NCI-H460 (cell line): ENCODE measurements at places on chromosomes 1 and 21. TPM values are rescaled to one million over a fixed set of nuclear protein-coding genes. Genes with fewer than 3 reads are reported as not detected.
A peak's percentile ranks its signal among the peaks of the same experiment; 100 is the strongest.

- peak; percentile 21 for DNase-seq
These were observed at the start of gene PRDM2 for GRCh38 chr1:13699936-13700520. Gene PRDM2, plus strand, starts transcription at chr1:13700188. Its CDS starts 15,418 bp downstream, at chr1:13715606.

DNA sequence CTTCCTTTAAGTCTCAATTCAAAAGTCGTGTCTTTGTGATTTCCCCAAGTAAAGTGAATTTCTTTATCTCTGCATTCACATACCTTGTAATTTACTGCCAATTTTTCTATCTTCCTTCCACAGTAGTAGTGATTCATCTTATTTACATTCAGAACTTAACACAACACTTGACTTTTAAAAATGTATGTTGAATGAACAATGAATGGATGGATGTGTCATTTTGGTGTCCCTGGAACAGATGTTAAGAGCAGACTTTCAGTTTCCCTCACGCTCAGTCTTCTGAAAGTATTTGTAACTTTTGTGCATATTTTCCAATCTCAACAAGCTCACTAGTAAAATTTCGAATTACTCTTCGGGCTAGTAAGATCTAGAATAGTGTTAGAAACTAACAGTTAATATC lies 352.0 kb downstream of the HHIPL2 start:
- no peak for DNase-seq

GRCh38 chr21:16437586-16437985 lies 707.8 kb downstream of the USP25 start:
- no peak for DNase-seq

- no peak for DNase-seq
These were observed 26.2 kb upstream of the HHAT start for GRCh38 chr1:210302501-210302900.

DNA sequence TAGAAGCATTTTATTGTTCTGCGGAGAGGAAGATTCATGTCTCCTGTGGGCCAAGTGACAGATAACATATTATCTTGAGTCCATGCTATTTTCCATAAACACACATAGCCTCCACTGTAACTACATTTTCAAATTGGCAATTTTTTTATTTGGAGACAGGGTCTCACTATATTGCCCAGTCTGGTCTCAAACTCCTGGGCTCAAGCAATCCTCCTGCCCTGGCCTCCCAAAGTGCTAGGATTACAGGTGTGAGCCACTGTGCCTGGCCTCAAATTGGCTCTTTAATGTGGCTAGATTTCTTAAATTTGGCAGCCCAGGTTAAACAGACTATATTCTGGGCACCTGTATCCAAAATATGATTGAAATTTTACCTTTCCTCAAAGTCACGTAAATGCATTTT lies 13.8 kb downstream of the NOS1AP start:
- DNase-seq, result no peak

- no peak for DNase-seq
These were observed 986 bp upstream of the RNF186 start for GRCh38 chr1:19815801-19816736.

- no peak for DNase-seq
These were observed 908 bp upstream of the ELK4 start for GRCh38 chr1:205632669-205633169.

DNA sequence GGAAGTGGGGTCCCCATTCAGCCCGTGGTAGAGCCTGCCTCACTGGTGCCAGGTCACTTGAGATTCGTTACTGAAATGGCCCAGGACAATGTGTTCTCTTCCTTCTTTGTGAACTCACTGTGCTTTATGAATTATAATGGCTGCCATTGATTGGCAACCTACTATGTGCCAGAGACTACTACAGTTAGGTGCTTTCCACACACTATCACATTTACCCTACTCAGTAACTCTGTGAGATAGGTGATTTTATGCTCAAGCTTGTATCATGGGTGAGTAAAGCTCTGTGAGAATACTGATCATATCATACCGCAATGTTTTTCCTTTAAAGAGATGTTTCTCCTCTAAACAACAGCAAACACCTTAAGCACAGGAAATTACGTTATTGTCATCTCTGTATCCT lies 225.9 kb downstream of the SMYD3 start:
- DNase-seq, result no peak

- no peak for DNase-seq
These were observed 163.2 kb downstream of the TNR start for GRCh38 chr1:175579956-175580750.

DNA sequence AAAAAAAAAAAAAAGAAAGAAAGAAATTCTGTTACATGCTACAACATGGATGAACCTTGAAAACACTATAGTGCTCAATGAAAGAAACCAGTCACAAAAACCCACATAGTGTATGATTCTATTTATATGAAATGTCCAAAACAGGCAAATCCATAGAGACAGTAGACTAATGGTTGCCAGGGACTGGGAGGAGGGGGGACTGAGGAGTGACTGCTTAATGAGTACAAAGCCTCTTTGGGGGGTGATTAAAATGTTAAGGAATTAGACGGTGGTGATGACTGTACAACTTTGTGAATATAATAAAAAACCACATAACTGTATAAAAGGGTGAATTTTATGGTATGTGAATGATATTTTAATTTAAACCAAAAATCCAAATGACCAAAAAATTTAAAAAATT lies 116.0 kb upstream of the GUCA2B start:
- no peak for DNase-seq

DNA sequence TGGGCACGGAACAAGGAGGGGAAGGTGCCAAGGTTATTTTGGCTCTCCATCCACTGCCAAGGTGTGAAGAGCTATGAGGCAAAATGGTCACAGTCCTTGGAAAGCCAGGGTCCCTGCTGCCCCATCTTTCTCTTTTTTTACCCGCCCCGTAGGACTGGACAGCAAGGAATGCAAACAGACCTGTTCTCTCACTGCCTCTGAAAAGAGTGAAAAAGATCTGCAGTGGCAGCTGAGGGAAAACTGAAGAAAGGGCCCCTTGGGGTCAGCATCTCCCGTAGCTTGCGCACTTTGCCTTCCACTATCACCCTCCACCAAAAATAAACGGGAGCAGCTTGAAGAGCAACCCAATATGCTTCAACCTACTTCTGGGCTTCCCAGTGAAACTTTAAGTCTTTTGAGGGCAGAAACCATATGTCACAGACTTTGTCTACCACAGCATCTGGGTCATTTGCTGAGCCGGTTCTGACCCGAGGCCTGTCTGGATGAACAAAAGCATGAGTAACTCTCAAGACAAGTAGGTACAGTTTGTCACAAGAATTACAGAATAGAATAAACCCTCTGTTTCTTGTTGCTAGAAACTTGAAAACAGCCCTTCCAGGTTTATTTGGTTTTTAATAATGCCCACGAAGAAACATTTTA lies 9.4 kb upstream of the KIF14 start:
- DNase-seq, result no peak

DNA sequence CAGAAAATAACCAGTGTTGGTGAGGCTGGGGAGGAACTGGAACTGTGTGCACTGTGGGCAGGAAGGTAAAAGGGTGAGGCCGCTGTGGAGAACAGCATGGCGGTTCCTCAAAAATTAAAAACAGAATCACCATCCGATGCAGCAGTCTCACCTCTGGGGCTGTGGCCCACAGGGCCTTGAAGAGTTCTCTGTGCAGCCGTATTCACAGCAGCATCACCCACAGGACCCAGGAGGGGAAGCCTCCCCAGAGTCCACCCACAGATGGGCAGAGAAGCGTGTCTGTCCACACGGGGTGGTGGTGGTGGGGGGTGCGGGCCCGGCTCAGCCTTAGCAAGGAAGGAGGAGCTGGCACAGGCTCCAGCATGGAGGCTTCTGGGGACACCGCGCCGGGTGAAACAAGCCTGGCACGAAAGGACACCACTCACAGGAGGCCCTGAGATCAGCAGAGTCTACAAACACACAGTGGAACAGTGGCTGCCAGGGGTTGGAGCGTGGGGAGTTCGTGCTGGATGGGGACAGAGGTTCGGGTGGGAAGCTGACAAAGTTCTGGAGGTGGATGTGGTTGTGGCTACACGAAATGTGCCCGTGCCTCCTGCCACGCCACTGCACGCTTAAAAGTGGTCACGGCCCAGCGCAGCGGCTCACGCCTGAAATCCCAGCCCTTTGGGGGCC lies 11.5 kb downstream of the MORN1 start:
- no peak for DNase-seq

- DNase-seq, result no peak
These were observed 361.9 kb downstream of the TTLL7 start for GRCh38 chr1:83637009-83637408.

DNA sequence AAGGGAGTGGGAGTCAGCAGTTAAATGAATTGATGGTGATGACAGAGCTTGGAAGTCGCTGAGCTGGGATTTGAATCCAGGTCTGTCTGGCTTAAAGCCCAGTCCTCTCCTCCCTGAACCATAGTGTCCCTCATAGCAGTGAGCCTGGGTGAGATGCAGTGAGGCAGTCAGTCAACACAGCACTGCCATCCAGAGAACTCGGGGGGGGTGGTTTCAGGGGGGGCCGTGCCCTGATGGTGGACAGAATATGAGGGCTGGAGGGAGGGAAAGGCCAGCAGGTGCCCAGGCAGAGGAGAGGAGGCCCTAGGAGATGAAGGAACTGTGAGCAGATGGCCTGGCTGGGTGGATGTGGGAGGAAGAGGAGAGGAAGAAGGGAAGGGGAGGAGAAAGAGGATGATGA lies 405.6 kb downstream of the PTPRU start:
- no peak for DNase-seq

- DNase-seq, result peak; percentile 43
These were observed 495 bp upstream of the NTRK1 start for GRCh38 chr1:156860113-156860627.

GRCh38 chr1:228979325-228979699 lies 244.0 kb downstream of the RHOU start:
- no peak for DNase-seq

DNA sequence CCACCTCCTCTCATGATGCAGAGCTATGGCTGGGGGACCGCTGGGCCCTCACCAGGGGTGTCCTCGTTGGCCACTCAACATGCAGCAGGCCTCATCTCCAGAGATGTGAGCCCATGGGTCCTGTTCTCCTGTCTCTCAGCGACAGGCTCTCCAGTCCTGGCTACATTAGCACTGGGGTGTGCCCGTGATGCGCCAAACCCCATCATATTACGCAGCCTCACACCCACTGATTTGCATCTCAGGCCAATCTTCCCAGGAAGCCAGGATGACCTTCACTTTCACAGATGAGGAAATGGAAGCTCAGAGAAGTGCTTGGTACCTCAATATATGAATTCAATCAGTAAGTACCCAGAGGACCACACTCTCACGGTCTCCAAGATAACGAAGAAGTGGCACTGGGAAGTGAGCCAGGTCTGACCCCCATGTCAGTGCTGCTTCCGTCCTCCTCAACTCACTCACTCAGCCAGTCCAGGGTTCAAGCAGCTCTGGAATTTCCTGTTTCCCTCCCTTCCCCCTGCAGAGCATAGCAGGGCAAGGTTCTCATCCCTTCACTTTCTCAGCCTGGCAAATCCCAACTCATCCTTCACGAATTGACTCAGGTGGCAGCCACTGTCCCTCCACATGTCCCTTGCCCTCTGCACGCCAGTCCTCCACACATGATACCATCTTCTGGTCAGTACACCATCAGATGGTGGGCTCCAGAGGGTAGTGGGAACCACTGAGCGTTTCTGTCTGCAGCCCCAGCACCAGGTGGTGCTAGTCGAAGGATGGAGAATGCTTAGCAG lies 28.9 kb upstream of the EVA1B start:
- no peak for DNase-seq

DNA sequence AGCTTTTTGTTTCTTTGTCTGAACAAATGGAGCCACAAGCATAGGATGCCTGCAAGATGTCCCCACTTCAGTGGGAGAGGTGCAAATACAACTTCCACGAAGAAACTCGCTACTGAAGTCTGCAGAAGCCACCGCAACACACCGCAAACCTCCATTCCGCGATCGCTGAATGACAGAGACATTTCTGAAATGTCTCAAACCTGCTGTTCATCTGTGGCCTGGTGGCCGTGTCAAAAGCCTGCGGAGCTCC lies 1.0 kb downstream of the TP53BP2 start:
- peak; percentile 5 for DNase-seq

- DNase-seq, result no peak
These were observed 103.3 kb upstream of the IGSF21 start for GRCh38 chr1:18004278-18004677.

- DNase-seq, result no peak
These were observed 680.6 kb downstream of the TTLL7 start for GRCh38 chr1:83318366-83318765.

DNA sequence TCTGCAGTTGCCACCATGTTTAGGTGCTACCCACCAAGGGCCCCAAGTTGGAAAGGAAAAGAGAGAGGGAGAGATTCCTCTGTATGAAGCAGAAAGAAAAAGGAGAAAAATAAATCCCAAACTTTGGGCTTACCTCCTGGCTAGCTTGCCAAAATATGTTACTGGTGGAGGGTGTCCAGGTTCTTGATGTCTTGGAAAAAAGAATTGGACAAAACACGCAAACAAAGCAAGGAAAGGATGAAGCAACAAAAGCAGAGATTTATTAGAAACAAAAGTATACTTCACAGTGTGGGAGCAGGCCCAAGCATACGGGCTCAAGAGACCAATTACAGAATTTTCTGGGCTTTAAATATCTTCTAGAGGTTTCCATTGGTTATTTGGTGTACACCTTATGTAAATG lies 204.5 kb upstream of the LRRC7 start:
- no peak for DNase-seq

- DNase-seq, result no peak
These were observed 8.4 kb upstream of the TNNI1 start for GRCh38 chr1:201429736-201430501.

- DNase-seq, result peak; percentile 29
These were observed at the start of gene CFAP74 for GRCh38 chr1:2003541-2004131. Gene CFAP74, minus strand, starts transcription at chr1:2003786. Its CDS starts 12,830 bp downstream, at chr1:1990956.

GRCh38 chr1:151369621-151370048 lies 2.9 kb downstream of the SELENBP1 start:
- DNase-seq, result no peak

DNA sequence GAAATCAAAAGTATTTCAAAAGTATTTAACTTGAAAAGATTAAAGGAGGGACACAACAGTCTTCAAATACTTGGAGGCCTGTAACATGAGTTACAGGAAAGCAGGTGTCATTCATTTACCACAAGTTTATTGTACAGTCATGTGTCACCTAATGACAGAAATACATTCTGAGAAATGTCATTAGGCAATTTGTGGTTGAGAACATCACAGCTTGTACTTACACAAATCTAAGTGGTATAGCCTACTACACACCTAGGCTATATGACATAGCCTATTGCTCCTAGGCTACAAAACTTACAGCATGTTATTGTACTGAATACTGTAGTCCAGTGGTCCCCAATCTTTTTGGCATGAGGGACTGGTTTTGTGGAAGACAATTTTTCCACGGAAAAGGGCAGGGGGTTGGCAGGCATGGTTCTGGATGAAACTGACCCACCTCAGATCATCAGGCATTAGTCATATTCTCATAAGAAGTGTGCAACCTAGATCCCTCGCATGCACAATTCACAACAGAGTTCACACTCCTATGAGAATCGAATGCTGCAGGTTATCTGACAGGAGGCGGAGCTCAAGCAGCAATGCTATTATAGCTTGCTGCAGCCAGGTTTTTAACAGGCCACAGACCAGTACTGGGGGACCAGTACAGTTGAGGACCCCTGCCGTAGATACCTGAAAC lies 25.0 kb upstream of the PHTF1 start:
- no peak for DNase-seq

PLK3 gene
- total RNA-seq, result 14.6 and 15.8 TPM in 2 replicates

MEX3A gene
- total RNA-seq, result 2.8 and 3.0 TPM in 2 replicates

COPA gene
- 163 and 184 TPM in 2 replicates for total RNA-seq

PTPRU gene
- 7.4 and 8.9 TPM in 2 replicates for total RNA-seq

GNAT2 gene
- total RNA-seq, result not detected in 2 replicates

NOS1AP gene
- total RNA-seq, result 0.02 TPM in 1 of 2 replicates, not detected in the other

KCNJ10 gene
- not detected in 2 replicates for total RNA-seq

GDAP2 gene
- 16.5 and 18.6 TPM in 2 replicates for total RNA-seq

GPR153 gene
- total RNA-seq, result 0.62 and 1.2 TPM in 2 replicates

TRIM46 gene
- total RNA-seq, result 0.27 and 0.43 TPM in 2 replicates

S100A13 gene
- total RNA-seq, result 74.4 and 99.7 TPM in 2 replicates

INSRR gene
- 0.17 and 0.42 TPM in 2 replicates for total RNA-seq

FMO3 gene
- not detected in 2 replicates for total RNA-seq

S100A7A gene
- not detected in 2 replicates for total RNA-seq
